ENCODE measurements at places on chromosomes 2 and 18. TPM values are rescaled to one million over a fixed set of nuclear protein-coding genes. Genes with fewer than 3 reads are reported as not detected.

The NAGK gene
- 51.7 TPM for total RNA-seq

The CHRND gene
- total RNA-seq, result not detected

The GALNT13 gene
- total RNA-seq, result 8.7 TPM

The CYP1B1 gene
- total RNA-seq, result 7.3 TPM

The SERPINB5 gene
- 0.07 TPM for total RNA-seq

The CCDC150 gene
- 18.4 TPM for total RNA-seq

The CYP26B1 gene
- 1.1 TPM for total RNA-seq

The ZNF514 gene
- total RNA-seq, result 11.4 TPM

DNA sequence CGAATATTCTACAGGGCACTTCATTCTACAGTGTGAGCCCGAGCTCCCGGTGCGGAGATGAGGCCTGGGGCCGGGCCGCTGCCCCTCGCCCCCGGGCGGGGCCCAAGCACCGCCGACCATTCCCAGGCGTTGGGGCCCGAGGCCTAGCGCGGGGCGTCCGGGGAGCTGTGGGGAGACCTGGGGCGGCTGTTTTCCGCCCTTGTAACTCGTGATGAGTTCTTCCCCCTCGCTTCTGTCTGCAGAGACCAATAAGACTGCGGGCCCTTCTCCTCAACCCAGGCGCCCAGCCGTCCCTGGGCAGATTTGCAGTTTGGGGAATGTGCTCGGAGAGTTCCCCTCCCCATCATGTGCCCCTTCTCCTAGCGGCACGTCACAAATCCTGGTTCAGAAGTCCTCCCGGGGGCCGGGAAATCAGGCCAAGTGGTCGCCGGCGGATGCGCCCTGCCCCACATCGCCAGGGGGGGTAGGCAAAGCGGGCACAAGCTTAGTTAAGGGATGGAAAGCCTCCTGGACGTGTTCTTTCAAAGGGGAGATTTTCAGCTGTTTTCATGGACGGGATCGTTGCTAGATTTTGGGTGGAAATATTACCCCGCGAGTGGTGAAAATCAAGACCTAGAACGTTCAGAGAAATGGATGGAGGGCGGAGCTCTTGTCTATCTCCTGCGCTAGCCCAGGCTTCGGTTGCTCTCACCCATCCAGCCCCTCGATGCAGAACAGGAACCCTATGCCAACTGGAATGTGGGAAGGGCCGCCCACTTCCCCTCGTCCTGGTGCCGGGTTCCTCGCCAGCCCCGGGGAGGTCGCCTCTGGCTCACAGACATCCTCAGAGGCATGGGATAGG lies 18.8 kb upstream of the HAAO start:
- peak; percentile 88 for DNase-seq

DNA sequence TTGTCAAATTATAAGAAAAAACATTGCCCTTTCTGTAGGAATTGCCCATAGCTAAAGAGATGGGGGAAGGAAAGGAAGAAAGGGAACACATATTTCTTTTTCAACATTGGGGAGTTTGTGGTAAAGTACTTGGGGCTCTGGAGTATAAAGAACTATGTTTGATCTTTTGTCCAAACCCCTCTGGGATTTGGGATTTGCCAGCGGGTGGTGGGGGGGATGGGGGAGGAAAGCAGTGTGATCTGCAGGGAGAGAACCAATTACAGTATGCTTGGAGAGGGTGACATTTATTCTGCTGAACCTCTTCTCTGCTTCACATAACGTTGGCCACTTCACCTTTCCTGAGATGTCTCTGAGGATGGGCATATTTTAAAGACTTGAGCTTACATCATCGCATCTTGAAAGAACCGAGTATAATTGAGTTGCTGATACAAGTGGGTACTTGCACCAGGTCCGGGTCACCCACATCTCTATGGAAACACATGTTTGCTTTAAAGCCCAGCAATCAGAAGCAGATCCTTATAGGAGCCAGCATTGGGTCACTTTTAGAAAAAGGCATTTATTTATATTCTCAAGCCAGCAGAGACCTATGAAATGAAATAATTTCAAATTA lies 73.1 kb downstream of the SPATS2L start:
- DNase-seq, result peak; percentile 22

DNA sequence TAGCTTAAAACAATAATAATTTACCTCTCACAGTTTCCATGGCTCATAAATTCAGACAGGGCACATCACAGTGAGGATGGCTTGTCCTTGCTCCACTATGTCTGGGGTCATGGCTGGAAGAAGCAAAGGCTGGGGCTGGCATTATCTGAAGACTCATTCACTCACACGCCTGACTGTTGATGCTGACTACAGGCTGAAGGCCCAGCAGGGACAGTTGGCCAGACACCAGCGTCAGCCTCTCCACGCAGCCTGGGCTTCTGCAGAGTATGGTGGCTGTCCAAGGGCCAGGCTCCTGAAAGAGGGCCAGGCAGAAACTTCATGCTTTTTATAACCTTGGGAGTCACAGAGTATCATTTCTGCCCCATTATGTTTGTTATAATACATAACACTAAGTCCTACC lies 33.4 kb downstream of the YPEL5 start:
- no peak for DNase-seq

- no peak for DNase-seq
These were observed 28.4 kb downstream of the BOLA3 start for GRCh38 chr2:74119339-74119738.

GRCh38 chr2:173427887-173428668 lies 73.4 kb downstream of the CDCA7 start:
- DNase-seq, result no peak

GRCh38 chr2:130726614-130727180 lies 2.2 kb upstream of the GPR148 start:
- peak; percentile 51 for DNase-seq

GRCh38 chr2:43461453-43462073 lies 134.3 kb downstream of the THADA start:
- no peak for DNase-seq

GRCh38 chr2:15753811-15754702 lies 162.4 kb downstream of the DDX1 start:
- DNase-seq, result no peak

DNA sequence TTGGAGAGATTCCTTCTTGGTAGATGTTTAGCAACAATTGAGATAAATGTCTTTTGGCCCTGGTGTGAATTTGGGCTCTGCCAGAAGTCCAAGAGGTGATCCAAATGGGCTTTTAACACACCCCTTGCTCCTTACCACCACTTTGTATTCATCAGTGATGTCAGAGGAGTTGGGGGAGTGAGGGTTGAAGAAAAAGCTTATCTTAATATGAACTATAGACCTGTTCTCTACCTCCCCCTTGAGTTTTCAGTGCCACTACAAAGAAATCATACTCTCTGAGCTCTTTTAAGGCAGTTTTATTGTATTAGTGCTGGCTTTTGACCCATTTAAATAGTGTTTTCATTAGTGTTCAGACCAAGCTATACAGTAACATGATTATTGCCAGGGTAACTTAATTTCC lies 229.1 kb downstream of the PHLPP1 start:
- peak; percentile 35 for DNase-seq

GRCh38 chr18:74896390-74896991 lies 298.8 kb downstream of the ZNF407 start:
- peak; percentile 40 for DNase-seq

GRCh38 chr2:176134035-176134434 lies 4.5 kb downstream of the HOXD8 start:
- DNase-seq, result no peak

- DNase-seq, result no peak
These were observed 809.8 kb downstream of the RNF144A start for GRCh38 chr2:7726989-7727388.

- DNase-seq, result no peak
These were observed 221.3 kb downstream of the BCL2 start for GRCh38 chr18:63098018-63098981.

- DNase-seq, result no peak
These were observed 221.0 kb upstream of the MMADHC start for GRCh38 chr2:149808556-149808955.

- DNase-seq, result peak; percentile 89
These were observed at the start of gene DNAH7 for GRCh38 chr2:196068271-196069209. TSS of gene DNAH7 (minus strand) at chr2:196068837. CDS start at chr2:196068711, 126 bp downstream.

GRCh38 chr2:181910028-181910831 lies 18.7 kb downstream of the ITPRID2 start:
- DNase-seq, result no peak

DNA sequence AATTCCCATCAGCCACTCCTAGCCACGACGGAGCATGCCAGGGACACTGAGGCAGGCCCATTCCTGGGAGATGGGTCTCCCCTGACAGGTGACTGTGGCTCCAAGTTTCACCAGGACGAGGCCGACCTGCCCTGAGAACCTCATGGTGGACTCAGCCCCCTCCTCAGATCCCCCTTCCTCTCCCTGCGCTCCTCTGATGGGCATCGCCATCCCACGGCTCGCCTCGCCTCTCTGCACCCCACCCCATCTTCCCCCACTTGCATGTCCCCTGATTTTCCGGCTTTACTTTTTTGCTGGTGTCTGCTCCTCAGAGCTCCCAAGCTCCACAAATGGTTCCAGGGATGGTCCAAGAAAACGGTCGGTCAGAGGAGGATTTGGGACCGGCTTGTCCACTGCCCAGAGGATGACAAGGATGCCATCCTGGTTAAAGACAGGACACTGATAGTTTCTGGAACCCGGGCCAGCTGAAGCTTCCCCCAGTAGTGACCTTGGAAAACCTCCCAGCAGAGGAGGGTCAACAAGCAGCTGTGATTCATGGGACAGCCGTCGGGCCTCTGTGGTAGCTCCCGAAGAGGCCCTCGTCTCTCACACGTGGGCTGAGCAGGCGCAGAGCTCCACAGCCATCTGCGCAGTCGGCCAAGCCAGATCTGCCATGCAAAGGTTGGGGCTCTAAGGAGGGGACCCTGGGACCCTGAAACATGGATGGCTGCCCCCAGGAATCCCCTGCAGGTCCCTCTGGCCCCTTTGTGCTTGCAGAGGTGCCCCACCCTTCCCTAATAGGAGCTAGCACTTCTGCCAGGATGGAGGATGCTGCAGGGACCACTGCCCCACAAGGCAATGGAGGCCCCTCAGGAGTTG lies 87.8 kb upstream of the SLC66A3 start:
- no peak for DNase-seq

- no peak for DNase-seq
These were observed 161.3 kb downstream of the SPP2 start for GRCh38 chr2:234211797-234212196.

DNA sequence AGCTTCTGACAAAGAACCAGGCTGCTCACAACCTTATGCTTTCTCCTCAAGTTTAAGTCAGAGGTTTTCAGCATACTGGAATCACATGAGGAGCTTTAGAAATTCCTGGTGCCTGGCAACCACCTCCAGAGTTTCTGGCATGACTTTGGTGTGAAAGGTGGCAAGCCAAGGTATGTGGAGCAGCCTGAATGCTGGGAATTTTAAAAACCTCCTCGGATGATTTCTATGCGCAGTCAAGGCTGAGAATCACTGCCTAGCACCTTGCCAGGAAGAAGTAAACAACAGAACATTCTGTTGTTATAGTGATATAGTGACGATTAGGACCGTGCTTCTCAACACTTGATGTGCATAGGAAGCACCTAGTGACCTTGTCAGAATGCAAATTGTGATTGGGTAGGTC lies 11.7 kb downstream of the CCBE1 start:
- no peak for DNase-seq

GRCh38 chr2:85753525-85754312 lies at the start of gene ATOH8:
TSS of gene ATOH8 (plus strand) at chr2:85753991. CDS start at chr2:85754190, 199 bp downstream.
- peak; percentile 96 for DNase-seq

GRCh38 chr2:33373986-33374385 lies 102.5 kb upstream of the RASGRP3 start:
- no peak for DNase-seq

Data from H7 (cell line).